ENCODE measurements at places on chromosomes 4 and X.

DNA sequence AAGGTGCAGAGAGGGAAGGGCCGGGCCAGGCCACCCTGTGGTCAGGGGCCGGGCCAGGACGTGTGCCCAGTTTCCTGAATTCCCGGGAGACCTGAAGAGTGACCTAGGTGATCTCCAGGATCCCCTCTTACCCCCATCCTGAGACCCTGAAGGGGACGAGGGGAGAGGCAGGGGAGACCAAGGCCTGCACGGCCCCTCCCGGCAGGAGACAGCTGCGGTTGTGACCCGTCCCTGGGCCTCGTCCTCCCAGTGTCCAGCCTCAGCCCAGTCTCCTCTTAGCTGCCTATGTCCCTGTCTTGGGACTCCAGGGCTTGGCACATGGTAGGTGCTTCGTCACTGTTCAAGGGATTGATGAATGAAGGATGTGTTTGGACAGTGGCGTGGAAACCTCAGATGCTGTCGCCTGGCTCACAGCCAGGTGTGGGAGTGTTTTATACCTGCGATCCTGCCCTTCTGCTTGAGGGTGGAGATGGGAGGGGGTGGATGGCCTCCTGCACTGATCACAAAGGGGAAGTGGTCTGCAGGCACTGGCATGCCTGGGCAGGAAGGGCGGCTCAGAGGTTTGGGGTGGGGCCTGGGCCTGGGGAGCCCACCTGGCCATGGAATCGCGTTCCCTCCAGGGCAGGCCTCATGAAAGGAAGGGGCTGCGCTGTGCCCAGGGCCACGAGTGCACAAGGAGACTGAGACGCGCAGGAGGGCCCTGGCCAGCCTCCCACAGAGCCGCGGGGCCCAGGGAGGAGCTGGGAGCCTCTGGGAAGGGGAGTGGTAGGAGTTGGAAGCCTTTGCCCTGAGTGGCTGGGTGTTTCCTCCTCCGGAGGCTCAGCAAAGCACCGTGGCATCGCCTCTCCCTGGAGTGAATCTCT, 6.9 kb downstream of the SH3TC1 start:
- H3K36me3 ChIP-seq = no peaks in the 10 kb centered on the region
- no peak overlapping the region for H3K4me3 ChIP-seq
- no peak overlapping the region for H3K27ac ChIP-seq
- no peak for DNase-seq
- H3K27me3 ChIP-seq = no peaks in the 10 kb centered on the region

GRCh38 chr4:35772291-35772690, 472.0 kb downstream of the ARAP2 start:
- no peak overlapping the region for H3K4me3 ChIP-seq
- H3K27ac ChIP-seq = no peak overlapping the region
- H3K36me3 ChIP-seq = no peaks in the 10 kb centered on the region
- DNase-seq = no peak

DNA sequence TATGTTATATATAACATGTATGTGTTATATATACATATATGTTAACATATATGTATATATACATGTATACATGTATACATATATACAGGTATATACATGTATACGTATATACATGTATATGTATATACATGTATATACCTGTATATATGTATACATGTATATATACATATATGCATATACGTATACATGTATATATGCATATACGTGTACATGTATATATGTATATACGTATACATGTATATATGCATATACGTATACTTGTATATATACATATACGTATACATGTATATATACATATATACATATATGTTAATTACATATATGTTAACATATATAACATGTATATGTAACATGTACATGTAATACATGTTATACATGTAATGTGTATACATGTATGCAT, 1077.3 kb upstream of the ADGRL3 start:
- H3K27me3 ChIP-seq = no peaks in the 10 kb centered on the region
- H3K4me3 ChIP-seq = no peak overlapping the region
- no peak overlapping the region for H3K27ac ChIP-seq
- H3K36me3 ChIP-seq = no peaks in the 10 kb centered on the region
- no peak for DNase-seq

DNA sequence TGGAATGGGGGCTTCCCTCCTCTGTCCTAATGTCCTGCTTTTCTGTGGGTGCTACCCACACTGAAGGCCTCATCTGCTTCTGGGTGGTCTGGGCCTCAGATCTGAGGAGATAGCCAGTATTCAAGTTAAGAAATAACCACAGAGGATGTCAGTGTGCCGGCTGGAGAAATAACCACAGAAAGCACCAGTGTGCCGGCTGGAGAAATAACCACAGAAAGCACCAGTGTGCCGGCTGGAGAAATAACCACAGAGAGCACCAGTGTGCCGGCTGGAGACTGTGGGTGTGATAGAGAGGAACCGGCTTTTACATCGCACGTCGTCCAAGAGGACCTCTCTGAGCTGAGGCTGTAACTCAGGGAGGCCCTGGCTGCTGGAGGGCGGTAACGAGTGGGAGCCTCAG, 65.7 kb upstream of the PSAPL1 start:
- H3K27ac ChIP-seq = no peak overlapping the region
- DNase-seq = no peak
- no peak overlapping the region for H3K4me3 ChIP-seq

DNA sequence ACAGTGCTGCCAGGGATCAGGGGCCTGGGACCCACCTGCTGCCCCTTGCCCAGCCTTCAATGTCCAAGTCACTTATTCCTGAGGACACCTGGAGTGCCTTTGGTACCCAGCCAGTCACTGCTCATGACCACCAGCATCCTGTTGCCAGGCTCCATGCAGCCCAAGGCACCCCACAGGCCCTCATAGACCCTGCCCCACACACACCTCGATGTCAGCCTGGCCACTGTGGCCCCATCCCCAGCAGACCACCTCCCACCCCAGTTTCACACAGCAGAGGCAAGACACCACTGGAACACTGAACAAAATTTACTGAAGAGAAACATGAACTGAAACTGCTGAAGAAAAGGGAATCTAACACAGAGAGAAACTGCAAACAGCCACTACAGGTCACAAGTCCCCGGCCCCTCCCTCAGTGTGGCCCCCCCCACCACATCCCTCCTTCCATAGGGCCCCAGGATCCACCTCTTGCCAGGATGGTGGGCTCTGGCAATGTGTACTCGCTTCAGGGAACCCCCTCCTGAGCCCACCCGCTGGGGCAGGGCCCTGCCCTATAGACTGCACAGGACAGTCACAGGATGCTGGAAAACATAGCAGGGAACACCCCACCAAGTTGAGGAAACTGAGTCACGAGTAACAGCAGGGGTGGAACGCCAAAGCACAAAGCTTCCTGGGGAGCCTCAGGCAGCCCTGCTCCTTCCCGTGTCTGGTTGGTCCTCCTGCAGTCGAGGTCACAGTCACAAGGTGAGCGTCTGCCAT, 5.2 kb downstream of the PNMA5 start:
- peaks cover 34% of the 10 kb centered on the region for H3K27me3 ChIP-seq
- peaks cover 2% of the 10 kb centered on the region for H3K4me1 ChIP-seq
- no peak for DNase-seq
- no peak overlapping the region for H3K27ac ChIP-seq

DNA sequence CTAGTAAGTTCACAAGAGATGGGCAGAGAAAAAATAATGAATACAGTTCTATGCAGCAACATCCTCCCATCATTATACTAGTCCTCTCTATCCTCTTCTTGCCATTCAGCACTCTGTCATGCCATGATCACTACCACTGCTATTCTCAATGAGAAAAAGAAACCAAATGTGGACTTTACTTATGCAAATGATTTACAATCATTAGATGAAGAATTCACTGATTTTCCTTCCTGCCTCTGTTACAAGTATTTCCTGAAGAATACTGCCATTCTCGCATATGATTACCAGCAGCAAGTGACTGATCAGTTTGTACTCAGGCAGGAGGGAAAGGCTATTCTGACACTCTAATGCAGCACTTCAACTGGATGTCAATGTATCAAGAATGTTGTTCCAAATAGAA, 50.3 kb downstream of the WDFY3 start:
- no peak overlapping the region for H3K4me3 ChIP-seq
- no peaks in the 10 kb centered on the region for H3K4me1 ChIP-seq
- no peak overlapping the region for H3K27ac ChIP-seq
- no peaks in the 10 kb centered on the region for H3K27me3 ChIP-seq
- no peak for DNase-seq
- H3K36me3 ChIP-seq = no peaks in the 10 kb centered on the region

DNA sequence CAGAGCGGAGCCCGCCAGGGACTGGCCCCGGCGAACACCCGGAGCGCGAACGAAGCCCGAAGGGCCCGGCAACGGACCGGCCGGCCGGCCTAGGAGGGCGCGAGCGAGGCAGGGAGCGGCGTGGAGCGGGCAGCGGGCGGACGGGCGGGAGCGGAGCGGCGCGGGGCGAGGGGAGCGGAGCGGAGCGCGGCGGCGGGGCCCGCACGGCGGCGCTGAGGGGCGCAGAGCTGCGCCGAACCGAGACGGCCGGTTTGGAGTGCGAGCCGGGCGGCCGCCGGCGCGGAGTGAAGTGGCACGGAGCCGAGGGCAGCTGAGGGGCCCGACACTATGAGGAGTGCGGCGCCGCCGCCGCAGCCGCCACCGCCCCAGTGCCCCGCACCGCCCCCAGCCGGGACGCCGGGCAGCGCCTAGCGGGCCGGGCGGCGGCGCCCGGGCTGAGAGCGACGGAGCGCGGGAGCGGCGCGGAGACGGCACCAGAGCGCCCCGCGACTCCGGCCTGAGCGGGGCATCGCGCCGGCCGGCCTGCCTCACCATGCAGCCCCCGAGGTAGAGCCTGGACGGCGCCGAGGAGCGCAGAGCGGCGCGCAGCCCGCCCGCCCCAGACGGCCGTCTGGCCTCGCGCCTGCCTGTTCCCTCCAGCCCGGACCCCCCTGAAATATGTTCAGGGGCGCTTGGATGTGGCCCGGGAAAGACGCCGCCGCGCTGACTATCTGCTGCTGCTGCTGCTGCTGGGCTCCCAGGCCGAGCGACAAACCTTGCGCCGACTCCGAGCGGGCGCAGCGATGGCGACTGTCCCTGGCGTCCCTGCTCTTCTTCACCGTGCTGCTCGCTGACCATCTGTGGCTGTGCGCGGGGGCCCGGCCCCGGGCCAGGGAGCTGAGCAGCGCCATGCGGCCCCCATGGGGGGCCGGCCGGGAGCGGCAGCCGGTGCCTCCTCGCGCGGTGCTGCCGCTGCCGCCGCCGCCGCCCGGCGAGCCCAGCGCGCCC, 793 bp downstream of the NALF2 start:
- no peaks in the 10 kb centered on the region for H3K27me3 ChIP-seq
- peak overlapping the region; percentile 61 for H3K27ac ChIP-seq
- no peak for DNase-seq
- H3K4me1 ChIP-seq = peaks cover 15% of the 10 kb centered on the region

DNA sequence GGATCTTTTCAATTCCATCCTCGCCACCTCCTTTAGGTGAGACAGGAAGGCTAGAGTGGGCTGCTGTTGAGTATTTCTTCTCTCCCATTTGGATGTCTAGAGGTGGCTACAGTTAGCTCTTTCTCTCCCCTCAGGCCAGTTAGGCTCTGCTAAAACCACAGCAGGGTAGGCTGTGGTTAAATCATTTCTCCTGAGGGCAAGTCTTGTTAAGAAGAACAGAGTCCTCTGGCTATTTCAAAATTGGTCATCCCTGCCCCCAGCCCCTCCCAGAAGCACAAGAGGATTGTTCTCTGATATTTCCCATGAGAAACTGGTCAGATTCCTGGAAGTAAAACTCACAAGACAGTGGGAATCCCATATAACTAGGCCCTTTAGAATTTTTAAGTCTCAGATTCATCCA, 1359.5 kb downstream of the TECRL start:
- H3K27ac ChIP-seq = no peak overlapping the region
- H3K4me3 ChIP-seq = no peak overlapping the region
- no peaks in the 10 kb centered on the region for H3K36me3 ChIP-seq
- no peak for DNase-seq

GRCh38 chrX:85029043-85029442, 25.4 kb downstream of the APOOL start:
- no peak for DNase-seq
- H3K36me3 ChIP-seq = no peaks in the 10 kb centered on the region
- H3K4me3 ChIP-seq = no peak overlapping the region
- no peak overlapping the region for H3K27ac ChIP-seq

DNA sequence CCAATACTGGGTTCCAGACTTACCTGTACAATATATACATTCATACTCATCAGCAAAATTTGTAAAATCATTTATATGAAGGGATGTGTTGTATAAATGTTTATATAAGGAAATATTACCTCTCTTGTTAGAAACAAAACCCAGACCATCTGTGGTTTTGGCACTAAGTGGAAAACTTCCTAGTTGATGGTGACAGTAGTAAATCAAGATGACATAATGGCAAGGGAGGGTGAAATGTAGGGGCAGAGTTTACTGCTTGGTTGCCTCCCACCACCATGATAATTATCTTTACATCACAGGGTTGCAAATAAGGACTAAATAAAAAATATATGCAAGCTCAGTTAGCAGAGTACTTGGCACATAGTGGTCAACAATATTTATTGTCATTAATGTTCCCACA, 365.3 kb upstream of the TEX13C start:
- no peak overlapping the region for H3K4me3 ChIP-seq
- H3K36me3 ChIP-seq = no peaks in the 10 kb centered on the region
- H3K27me3 ChIP-seq = no peaks in the 10 kb centered on the region
- no peak overlapping the region for H3K27ac ChIP-seq

DNA sequence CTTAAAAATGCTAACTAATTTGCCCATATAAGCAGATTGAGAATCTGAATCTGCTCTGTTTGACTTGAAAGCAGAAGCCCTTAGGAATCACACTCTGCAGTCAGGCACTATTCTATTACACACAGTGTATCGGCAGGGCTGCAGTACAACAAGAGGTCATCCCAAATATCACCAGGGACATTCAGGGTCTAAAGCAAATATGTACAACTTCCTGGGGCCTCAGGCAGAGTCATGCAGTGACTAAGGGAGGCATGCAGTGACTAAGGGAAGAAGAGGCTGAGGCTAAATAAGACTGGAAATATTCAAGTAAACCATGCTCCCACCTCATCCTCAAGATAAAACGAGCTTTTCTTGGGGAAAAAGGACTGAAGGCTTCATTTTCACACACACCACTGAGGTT, 20.9 kb downstream of the MAPK10 start:
- no peak overlapping the region for H3K27ac ChIP-seq
- H3K36me3 ChIP-seq = peaks cover 89% of the 10 kb centered on the region
- no peak overlapping the region for H3K4me3 ChIP-seq
- peaks cover 5% of the 10 kb centered on the region for H3K4me1 ChIP-seq

- peaks cover 5% of the 10 kb centered on the region for H3K4me1 ChIP-seq
- H3K27ac ChIP-seq = no peak overlapping the region
- DNase-seq = no peak
- H3K27me3 ChIP-seq = peaks cover 15% of the 10 kb centered on the region
Measured at GRCh38 chr4:2462992-2463762, 5.7 kb upstream of the RNF4 start.

DNA sequence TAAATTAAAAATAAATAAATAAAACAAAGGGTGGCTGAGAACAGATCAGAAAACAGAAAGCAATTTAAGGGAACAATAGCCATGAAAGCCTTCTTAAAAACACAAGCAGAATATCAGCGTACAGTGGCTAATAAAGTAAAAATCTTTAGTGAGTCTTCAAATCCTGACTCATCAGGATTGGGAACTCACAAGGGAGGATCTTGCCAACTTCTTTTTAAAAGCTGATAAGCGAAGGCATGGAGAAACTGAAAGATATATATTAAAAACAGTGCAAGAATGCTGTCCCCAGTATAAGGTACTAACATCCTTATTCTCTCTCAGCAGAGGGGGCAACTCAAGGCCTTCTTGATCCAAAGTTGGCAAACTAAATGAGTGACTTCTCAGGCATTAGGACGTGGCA, 180.1 kb downstream of the DHX15 start:
- H3K4me1 ChIP-seq = peaks cover 2% of the 10 kb centered on the region
- no peak overlapping the region for H3K27ac ChIP-seq
- no peaks in the 10 kb centered on the region for H3K36me3 ChIP-seq
- DNase-seq = no peak

GRCh38 chr4:89009761-89010369, 47.1 kb downstream of the FAM13A start:
- H3K4me3 ChIP-seq = no peak overlapping the region
- peaks cover 9% of the 10 kb centered on the region for H3K36me3 ChIP-seq
- no peaks in the 10 kb centered on the region for H3K27me3 ChIP-seq
